ENCODE measurements at places on chromosomes 16 and 17. TPM values are rescaled to one million over a fixed set of nuclear protein-coding genes. Genes with fewer than 3 reads are reported as not detected.
A peak's percentile ranks its signal among the peaks of the same experiment; 100 is the strongest.

Gene ELMO3
- 5.4 TPM for total RNA-seq

Gene DNAH17
- total RNA-seq = not detected

Gene KRT40
- 0.13 TPM for total RNA-seq

Gene RAMP2
- 4.4 TPM for total RNA-seq

Gene KLHL10
- total RNA-seq = not detected

Gene ETV4
- total RNA-seq = 84.3 TPM

Gene ZNF785
- 50.0 TPM for total RNA-seq

DNA sequence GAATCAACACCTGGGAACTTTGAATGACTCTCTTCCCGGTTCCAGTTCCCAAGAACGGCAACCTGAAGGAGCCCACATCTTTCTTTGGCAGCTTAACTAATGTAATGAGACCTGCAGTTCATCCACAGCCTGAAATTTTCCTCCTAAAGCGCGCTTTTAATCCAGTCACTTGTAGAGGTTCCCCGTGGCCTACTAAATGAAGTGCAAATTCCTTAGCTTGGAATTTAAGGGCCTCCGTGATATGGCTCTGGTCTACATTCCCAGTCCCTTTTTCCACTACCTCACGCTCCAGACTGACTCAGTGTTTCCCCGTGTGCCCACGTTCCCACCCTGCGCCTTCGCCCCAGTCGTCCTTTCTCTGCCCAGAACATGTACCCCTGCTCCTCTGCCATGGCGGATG is 27.2 kb downstream of the FZD2 start:
- DNase-seq = no peak
- H3K27ac ChIP-seq = peak overlapping the region; percentile 56
- H3K4me3 ChIP-seq = no peak overlapping the region
- peaks cover 17% of the 10 kb centered on the region for H3K4me1 ChIP-seq
- no peaks in the 10 kb centered on the region for H3K36me3 ChIP-seq
- H3K27me3 ChIP-seq = peaks cover 6% of the 10 kb centered on the region

GRCh38 chr17:77217123-77217522 is 76.4 kb downstream of the SEC14L1 start:
- DNase-seq = no peak
- peaks cover 9% of the 10 kb centered on the region for H3K4me1 ChIP-seq
- no peak overlapping the region for H3K27ac ChIP-seq
- no peak overlapping the region for H3K4me3 ChIP-seq
- H3K27me3 ChIP-seq = no peaks in the 10 kb centered on the region
- H3K36me3 ChIP-seq = peaks cover 18% of the 10 kb centered on the region

DNA sequence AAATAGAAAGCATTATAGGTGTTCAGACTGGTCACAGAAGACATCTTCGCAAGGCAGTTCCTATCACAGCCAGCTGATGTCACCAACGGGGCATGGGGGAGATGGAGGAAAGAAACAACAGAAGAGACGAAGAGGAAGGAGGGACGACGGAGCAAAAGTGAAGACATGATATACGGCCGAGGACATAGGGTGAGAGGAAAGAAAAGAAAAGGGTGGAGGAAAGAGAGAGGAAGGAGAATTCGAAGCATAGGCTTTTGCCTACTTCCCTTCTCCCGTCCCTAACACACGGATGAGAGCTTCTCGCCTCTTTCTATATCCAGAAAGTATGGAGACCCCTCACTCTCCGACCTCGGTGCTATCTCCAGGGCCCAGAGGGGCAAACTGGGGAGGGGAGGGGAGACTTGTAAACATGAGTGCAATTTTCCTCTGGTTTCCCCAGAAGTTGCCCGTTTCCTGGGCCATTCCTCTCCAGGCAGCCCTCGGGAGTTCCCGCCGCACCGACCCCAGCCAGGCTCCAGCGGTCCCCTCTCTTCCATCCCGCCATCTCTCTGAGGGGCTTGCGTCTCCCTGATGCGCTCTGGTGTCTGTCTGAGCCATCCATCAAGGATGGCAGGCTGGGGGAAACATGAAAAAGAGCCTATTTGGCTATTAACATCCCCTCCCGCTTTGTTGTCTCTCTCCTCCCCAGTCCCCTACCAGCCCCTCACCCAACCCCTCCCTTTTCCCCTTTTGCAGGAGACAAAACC is 26.0 kb downstream of the COPZ2 start:
- peak overlapping the region; percentile 79 for H3K27ac ChIP-seq
- H3K27me3 ChIP-seq = peaks cover 15% of the 10 kb centered on the region

DNA sequence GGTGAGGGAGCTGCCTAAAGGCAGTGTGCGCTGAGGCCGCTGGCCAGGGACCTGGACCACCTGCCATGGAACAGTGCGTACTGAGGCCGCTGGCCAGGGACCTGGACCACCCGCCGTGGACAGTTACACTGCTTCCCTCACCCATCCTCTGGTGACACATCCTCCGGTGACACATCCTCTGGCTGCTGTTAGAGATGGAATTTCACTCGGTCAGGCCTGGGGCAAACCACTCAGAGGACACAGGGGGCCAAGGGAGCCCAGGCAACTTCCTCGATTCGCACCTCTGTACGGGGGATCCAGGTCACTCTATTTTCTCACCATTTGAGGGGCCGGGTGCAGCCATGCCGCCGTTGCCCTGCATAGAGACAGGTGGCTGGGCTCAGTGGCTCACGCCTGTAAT is 32.4 kb upstream of the RPTOR start:
- H3K27ac ChIP-seq = no peak overlapping the region
- no peak overlapping the region for H3K4me3 ChIP-seq
- H3K36me3 ChIP-seq = no peaks in the 10 kb centered on the region
- no peaks in the 10 kb centered on the region for H3K4me1 ChIP-seq
- H3K27me3 ChIP-seq = peaks cover 18% of the 10 kb centered on the region

DNA sequence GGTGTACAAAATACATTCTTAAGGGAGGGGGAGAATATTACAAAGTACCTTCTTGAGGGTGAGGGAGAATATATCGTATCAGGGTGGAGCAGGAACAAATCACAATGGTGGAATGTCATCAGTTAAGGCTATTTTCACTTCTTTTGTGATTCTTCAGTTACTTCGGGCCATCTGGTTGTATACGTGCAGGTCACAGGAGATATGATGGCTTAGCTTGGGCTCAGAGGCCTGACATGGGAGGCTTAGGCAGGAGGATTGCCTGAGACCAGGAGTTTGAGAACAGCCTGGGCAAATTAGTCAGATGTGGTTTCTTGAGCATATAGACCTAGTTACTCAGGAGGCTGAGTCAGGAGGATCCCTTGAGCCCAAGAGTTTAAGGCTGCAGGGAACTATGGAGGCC is 13.1 kb downstream of the ODAD4 start:
- H3K4me3 ChIP-seq = no peak overlapping the region
- peaks cover 6% of the 10 kb centered on the region for H3K36me3 ChIP-seq
- no peak overlapping the region for H3K27ac ChIP-seq

- no peak overlapping the region for H3K27ac ChIP-seq
- peaks cover 37% of the 10 kb centered on the region for H3K36me3 ChIP-seq
- no peak overlapping the region for H3K4me3 ChIP-seq
- DNase-seq = no peak
- H3K4me1 ChIP-seq = no peaks in the 10 kb centered on the region
These were observed 35.8 kb downstream of the AKAP1 start for GRCh38 chr17:57120814-57121213.

- H3K4me1 ChIP-seq = peaks cover 7% of the 10 kb centered on the region
- H3K27ac ChIP-seq = peak overlapping the region; percentile 98
- peak overlapping the region; percentile 94 for H3K4me3 ChIP-seq
- DNase-seq = peak; percentile 10
- H3K27me3 ChIP-seq = no peaks in the 10 kb centered on the region
These were observed 647 bp downstream of the FBXL20 start for GRCh38 chr17:39400547-39401411.

DNA sequence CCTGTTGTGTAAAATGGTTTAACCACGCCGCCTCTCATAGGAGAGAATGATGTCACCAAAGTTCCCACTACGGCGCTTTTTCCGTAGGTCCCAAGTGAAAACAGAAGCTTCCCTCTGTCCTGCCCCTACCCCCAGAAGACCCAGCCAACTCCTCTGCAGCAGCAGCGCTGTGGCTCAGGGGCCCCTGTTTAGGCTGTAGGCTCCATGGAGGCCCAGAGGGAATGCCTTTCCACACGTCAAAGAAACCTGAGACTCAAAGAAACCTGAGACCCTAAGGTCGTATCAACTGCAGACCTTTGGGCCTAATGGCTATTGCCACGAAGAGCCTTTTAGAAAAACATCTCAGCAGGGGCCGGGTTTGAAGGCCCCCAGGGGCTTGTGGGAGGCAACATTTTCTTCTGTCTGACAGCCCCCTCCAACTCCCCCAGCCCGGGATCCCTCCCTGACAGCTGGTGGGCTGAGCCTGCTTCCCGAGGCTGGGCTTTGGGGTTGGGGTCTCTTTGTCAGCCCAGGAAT is 43.1 kb upstream of the MEAK7 start:
- DNase-seq = no peak
- no peak overlapping the region for H3K4me3 ChIP-seq
- peaks cover 12% of the 10 kb centered on the region for H3K4me1 ChIP-seq
- no peaks in the 10 kb centered on the region for H3K36me3 ChIP-seq

DNA sequence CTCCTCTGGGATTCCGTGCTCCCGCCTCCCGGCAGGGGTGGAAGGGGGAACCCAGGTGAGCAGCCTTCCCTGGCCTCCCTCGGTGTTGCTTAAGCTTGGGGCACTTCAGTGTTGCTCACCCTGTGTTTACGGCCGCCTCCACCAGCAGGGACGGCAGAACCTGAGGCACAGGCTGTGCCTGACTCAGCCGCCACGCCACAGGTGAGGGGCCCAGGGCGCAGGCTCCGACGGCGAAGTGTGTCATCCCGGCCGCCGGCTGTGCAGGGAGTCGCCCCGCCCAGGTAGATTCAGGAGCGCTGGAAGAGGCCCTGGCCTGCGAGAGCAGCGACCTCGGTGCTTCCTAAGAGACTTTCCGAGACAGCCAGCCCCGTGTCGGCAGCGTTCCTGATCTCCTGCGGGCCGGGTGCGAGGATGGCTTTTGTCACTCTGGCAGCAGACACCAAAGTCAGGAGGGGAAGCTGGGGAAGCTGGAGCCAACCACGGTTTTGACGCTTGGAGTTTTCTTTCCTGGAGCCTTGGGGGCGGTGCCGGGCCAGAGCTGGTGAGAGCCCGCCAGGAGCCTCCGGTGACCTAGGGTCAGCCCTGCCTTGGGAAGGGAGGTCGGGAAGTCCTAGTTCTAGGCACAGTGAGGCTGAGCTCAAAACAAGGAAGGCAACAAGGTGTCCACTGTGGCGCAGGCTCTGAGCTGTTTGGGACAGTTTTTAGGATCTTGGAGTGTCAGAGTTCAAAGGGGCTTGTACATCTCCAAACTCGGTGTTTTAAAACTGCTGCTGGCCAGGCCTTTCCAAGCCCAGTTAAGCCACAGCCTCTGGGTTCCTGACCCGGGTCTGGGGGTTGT is 2.1 kb downstream of the GSE1 start:
- H3K4me1 ChIP-seq = peaks cover 43% of the 10 kb centered on the region
- peak overlapping the region; percentile 66 for H3K4me3 ChIP-seq
- H3K27ac ChIP-seq = peak overlapping the region; percentile 92
- peaks cover 2% of the 10 kb centered on the region for H3K36me3 ChIP-seq

- H3K36me3 ChIP-seq = peaks cover 10% of the 10 kb centered on the region
- H3K27ac ChIP-seq = no peak overlapping the region
- H3K4me1 ChIP-seq = peaks cover 31% of the 10 kb centered on the region
These were observed 101.2 kb downstream of the OR1D5 start for GRCh38 chr17:2962236-2962635.

- H3K27me3 ChIP-seq = peaks cover 9% of the 10 kb centered on the region
- H3K4me1 ChIP-seq = peaks cover 4% of the 10 kb centered on the region
- H3K36me3 ChIP-seq = no peaks in the 10 kb centered on the region
- H3K4me3 ChIP-seq = no peak overlapping the region
- H3K27ac ChIP-seq = no peak overlapping the region
- DNase-seq = no peak
These were observed 59.9 kb downstream of the BEAN1 start for GRCh38 chr16:66486773-66487579.

GRCh38 chr16:90081606-90081970 is 4.5 kb upstream of the PRDM7 start:
- peaks cover 42% of the 10 kb centered on the region for H3K27me3 ChIP-seq
- H3K4me1 ChIP-seq = peaks cover 8% of the 10 kb centered on the region
- H3K4me3 ChIP-seq = no peak overlapping the region
- no peak for DNase-seq
- H3K27ac ChIP-seq = peak overlapping the region; percentile 72

GRCh38 chr17:75625813-75626486 is 7.3 kb upstream of the SMIM5 start:
- no peaks in the 10 kb centered on the region for H3K4me1 ChIP-seq
- H3K27me3 ChIP-seq = no peaks in the 10 kb centered on the region
- peaks cover 3% of the 10 kb centered on the region for H3K36me3 ChIP-seq
- no peak overlapping the region for H3K4me3 ChIP-seq
- H3K27ac ChIP-seq = peak overlapping the region; percentile 74

DNA sequence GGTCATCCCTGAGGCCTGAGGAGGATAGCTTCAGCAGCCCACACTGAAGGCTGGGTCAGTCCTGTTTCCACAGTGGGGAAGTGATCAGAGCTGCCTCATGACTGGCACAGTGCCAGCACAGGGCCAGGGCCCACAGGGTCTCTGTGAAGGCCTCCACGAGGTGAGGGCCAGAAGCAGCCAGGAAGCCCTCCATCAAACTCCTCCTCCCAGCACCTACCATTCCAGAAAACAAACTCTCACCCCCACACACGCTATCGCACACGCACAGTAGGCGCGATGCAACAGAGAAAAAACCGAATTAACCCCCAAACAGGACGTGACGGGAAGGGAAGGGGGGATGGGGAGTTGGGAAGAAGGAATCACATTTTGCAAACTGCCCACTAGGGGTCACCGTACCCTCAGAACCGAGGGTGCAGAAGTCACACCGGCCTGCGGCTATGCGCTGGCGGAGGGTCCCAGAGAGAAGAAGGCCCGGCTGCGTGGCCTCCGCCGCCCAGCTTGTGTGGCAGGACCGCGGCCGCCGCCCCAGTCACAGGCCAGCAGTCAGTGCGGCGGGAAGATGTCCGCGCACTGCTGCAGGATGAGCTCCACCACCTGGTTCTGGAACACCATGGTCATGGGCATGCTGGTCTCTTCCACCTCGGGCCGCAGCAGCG is 37.6 kb downstream of the ARHGAP27 start:
- H3K36me3 ChIP-seq = peaks cover 8% of the 10 kb centered on the region
- peaks cover 18% of the 10 kb centered on the region for H3K27me3 ChIP-seq
- H3K27ac ChIP-seq = no peak overlapping the region
- H3K4me3 ChIP-seq = no peak overlapping the region
- peaks cover 1% of the 10 kb centered on the region for H3K4me1 ChIP-seq
- peak; percentile 69 for DNase-seq

DNA sequence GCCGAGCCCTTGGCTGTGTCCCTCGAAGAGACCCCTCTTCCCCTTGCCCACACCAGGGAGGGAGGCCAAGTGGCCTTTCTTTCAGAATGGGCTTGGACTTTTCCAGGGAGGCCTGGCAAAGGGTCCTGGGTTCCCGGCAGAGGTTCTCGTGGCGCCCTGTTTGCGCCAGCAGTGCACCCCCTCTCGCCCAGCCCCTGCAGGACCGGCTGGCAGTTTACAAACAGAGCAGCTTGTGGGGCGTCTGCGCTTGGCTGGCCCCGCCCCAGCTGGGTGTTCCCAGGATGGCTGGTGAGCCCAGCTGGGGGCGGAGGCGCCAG is 137.8 kb upstream of the CIBAR2 start:
- no peaks in the 10 kb centered on the region for H3K36me3 ChIP-seq
- H3K27ac ChIP-seq = no peak overlapping the region
- no peak overlapping the region for H3K4me3 ChIP-seq
- H3K27me3 ChIP-seq = peaks cover 5% of the 10 kb centered on the region
- peaks cover 8% of the 10 kb centered on the region for H3K4me1 ChIP-seq

- no peak overlapping the region for H3K4me3 ChIP-seq
- H3K27me3 ChIP-seq = peaks cover 3% of the 10 kb centered on the region
- H3K4me1 ChIP-seq = peaks cover 9% of the 10 kb centered on the region
- DNase-seq = no peak
- H3K36me3 ChIP-seq = no peaks in the 10 kb centered on the region
- H3K27ac ChIP-seq = no peak overlapping the region
These were observed 1.1 kb downstream of the ASGR2 start for GRCh38 chr17:7113273-7114071.
